Forelimb muscle (tissue), 1 donor: ENCODE measurements at places on chromosomes 2 and 18. TPM values are rescaled to one million over a fixed set of nuclear protein-coding genes. Genes with fewer than 3 reads are reported as not detected.

KIF3C gene
- 8.3 TPM for polyA plus RNA-seq

MAP3K19 gene
- polyA plus RNA-seq = not detected

RAPGEF4 gene
- 2.4 TPM for polyA plus RNA-seq

NEU2 gene
- not detected for polyA plus RNA-seq

FBXO41 gene
- polyA plus RNA-seq = 0.18 TPM

KHK gene
- polyA plus RNA-seq = 1.9 TPM

SLC30A3 gene
- 0.85 TPM for polyA plus RNA-seq

GREB1L gene
- 10.6 TPM for polyA plus RNA-seq

MAL gene
- 2.5 TPM for polyA plus RNA-seq

DLGAP1 gene
- 1.9 TPM for polyA plus RNA-seq

CDC42EP3 gene
- polyA plus RNA-seq = 39.1 TPM

SOWAHC gene
- polyA plus RNA-seq = 6.4 TPM

CRYBA2 gene
- not detected for polyA plus RNA-seq

GPAT2 gene
- 5.6 TPM for polyA plus RNA-seq

BMP10 gene
- polyA plus RNA-seq = not detected

VSNL1 gene
- polyA plus RNA-seq = 4.9 TPM

SCN9A gene
- 3.5 TPM for polyA plus RNA-seq

GKN2 gene
- polyA plus RNA-seq = not detected

RALBP1 gene
- 39.5 TPM for polyA plus RNA-seq

LIPT1 gene
- polyA plus RNA-seq = 7.6 TPM

TANC1 gene
- polyA plus RNA-seq = 22.2 TPM

NOSTRIN gene
- polyA plus RNA-seq = 9.2 TPM

CDH2 gene
- polyA plus RNA-seq = 4.4 TPM

FBXO48 gene
- 1.6 TPM for polyA plus RNA-seq

TMEM185B gene
- polyA plus RNA-seq = 13.1 TPM

EGR4 gene
- not detected for polyA plus RNA-seq

IL36RN gene
- not detected for polyA plus RNA-seq

GULP1 gene
- polyA plus RNA-seq = 19.5 TPM

FANCL gene
- 23.8 TPM for polyA plus RNA-seq

IL1B gene
- polyA plus RNA-seq = 0.14 TPM

ADNP2 gene
- polyA plus RNA-seq = 10.5 TPM

ST3GAL5 gene
- polyA plus RNA-seq = 32.8 TPM

SPP2 gene
- polyA plus RNA-seq = not detected

LRP1B gene
- 2.2 TPM for polyA plus RNA-seq
